ENCODE measurements at places on chromosomes 6 and 20.

GRCh38 chr6:32975886-32976285 is 7.5 kb downstream of the BRD2 start:
- DNase-seq = no peak

DNA sequence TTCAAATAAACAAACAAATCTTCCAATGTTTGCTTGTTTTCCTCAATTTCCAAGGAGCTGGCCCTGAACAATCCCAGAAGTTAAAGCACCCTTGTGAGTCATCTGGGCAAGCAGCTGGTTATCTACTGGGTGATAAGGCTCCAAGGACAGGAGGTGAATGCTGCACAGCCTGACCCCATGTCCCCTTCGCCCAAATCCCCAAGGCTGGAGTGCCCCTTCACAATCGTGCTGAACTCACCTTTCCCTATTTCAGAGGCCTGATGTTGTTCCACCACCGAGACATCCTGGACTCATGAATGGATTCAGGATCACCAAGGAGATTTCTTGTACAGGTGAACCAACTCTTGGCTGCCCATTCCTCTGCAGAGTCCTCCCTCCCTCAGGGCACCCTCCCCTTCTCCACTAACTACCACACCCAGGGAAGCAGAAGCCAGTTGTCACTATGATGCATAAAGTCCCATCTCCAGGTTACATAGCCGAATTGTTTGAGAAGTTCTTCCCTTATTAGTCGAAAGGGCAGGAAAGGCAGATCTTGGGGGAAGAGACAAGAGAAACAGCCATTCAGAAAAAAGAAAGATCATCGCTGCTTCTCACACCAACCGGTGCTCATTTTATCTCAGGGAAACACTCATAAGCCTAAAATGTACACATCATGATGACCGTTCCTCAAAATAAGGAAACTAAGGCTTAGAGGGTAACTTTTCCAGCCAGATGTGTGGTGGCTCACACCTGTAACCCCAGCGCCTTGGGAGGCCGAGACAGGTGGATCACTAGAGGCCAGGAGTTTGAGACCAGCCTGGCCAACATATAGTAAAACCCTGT is 138.8 kb upstream of the RREB1 start:
- DNase-seq = no peak

DNA sequence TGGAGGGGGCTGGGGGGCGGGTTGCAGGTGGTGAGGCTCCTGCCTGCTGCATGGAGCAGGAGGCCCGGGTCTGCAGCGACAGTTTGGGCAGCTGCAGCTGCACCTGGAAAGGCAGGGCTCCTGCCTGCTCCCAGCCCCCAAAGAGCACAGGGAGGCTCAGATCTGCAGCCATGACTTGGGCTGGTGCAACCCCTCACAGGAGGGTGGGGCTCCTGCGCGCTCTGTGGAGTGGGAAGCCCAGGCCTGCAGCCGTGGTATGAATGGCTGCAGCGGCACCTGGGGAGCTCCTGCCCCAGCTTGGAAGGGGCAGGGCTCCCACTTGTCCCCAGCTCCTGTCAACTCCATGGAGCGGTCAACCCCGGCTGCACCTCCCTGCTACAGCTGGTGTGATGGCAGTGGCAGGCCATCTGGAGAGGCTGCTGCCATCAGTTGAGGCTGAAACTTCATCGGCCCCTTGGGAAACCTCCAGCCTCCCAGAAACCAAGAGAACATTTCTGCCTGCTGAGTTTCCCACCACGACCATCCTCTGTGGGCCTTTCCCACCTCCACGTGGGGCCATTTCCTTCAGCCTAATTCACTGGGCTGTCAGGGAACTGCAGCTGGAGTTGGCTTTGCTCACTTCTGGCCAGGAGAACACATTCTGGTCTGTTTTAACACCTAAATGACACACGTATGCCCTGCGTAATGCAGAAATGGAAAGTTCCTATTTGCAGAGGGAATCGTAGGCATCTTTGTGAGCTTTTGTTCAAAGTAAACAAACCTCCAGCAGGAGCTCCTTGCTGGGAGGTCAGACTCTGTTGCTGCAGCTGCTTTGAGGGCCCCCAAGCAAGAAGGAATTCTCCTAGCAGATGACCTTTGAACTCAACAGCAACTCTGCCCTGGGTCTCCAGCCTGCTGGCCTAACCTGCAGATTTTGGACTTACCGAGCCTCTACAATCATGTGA is 429.0 kb downstream of the PREX1 start:
- DNase-seq = no peak

DNA sequence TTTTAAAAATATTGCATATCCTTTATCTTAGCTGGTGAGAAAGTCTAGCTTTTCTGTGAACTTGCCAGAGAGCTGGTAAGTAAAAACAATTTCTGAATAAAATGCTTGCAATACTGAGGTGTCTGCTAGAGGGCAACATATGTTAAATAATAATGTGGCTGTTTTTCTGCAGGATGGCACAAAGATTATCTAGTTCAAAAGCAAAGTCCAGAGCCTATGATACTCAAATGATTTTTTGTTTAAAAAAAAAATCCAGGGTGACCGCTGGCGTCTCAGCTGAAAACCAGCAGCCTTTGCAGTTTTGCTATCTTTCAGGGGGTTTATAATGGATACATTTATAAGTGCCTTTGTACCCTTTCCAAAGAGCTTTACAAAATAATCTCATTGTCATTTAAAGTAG is 194.9 kb downstream of the PHACTR1 start:
- DNase-seq = peak; percentile 63
